ENCODE measurements at places on chromosomes 2 and 18.

GRCh38 chr2:205712508-205712907, 30.2 kb downstream of the NRP2 start:
- DNase-seq: no peak

GRCh38 chr2:161078211-161078539, 82.1 kb upstream of the TANK start:
- no peak for DNase-seq

DNA sequence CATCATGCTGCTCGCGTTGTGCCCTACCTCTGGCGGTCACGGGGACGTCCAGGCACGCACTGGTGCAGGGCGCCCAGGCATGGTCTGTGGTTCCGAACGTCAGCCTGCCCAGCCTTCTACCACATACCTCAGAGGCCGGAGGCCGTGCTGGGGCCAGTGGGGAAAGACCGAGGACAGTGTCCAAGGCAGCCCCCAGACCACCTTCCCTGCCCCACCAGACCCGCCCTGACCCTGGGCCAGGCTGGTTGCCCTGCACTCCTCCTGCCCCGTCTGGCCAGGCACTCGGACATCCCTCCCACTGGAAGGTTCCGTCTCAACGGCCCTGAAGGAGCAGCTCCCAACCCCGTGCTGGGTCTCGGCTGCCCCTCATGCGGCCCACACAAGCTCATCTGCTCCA, 32.8 kb downstream of the SLC66A2 start:
- DNase-seq: no peak

GRCh38 chr2:224969633-224970260, 72.5 kb downstream of the DOCK10 start:
- no peak for DNase-seq

DNA sequence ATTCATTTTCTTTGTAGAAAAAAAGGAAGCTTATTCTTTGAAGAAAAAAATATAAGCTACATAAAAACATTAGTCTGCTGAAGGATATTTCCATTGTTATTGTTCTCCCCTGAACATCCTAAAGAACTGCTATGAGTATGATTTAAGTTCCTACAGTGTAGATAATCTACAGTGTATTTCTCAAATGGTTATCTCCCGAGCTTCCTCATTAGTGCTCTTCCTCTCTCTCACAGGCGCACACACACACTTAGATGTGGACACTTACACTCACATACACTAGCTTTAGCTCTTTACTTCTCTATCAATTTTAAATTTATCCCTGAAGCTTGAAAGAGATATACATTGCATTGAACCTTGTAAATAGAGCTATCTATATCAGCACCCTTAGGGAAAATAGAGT, 681.0 kb downstream of the KCNJ3 start:
- DNase-seq: no peak

GRCh38 chr18:48805826-48806535, 144.8 kb downstream of the SMAD7 start:
- no peak for DNase-seq

GRCh38 chr2:17470855-17471641, 47.2 kb downstream of the RAD51AP2 start:
- DNase-seq: no peak

DNA sequence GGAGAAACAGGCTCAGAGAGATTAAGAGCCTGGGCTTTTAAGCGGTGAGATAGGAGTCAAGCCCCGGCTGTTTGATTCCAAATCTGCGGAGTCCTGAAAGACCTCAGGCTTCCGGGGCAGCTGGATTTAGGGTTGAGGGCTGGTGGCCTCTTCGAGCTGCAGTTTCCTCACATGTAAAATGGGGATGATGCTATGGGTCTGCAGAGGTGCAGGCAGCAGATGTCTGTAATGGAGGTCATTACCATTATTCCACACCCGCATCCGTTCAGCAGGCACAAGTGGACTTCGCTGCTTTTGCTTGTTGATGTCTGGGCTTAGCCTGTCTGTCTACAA, 175.6 kb upstream of the HS6ST1 start:
- no peak for DNase-seq

- DNase-seq: no peak
These were observed 224.8 kb downstream of the NUP35 start for GRCh38 chr2:183349091-183349490.

- DNase-seq: no peak
These were observed 53.0 kb upstream of the ID2 start for GRCh38 chr2:8628866-8629209.

DNA sequence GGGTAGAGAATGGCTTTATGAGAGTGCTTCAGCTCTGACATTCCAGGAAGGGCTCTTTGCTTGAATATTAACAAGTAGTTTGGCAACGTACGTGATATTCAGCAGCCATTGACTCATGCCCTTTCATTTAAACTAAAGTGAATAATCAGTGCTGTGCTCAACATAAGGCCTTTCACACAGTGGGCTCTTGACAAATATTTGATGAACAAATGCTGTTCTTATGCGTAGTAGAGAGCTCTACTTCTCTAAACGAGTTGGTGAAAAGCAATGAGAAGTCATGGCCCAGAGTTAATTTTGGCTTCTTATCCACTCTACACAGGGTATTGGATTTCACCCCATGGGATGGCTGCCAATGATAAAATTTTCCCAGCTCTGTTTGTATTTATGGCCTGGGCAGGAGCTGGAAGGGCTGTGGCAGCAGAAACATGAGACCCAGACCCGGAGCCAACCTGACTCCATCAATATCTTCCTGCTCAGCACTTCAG, 338.9 kb downstream of the CCDC85A start:
- no peak for DNase-seq

GRCh38 chr2:240639566-240639965, 14.3 kb downstream of the GPR35 start:
- no peak for DNase-seq

DNA sequence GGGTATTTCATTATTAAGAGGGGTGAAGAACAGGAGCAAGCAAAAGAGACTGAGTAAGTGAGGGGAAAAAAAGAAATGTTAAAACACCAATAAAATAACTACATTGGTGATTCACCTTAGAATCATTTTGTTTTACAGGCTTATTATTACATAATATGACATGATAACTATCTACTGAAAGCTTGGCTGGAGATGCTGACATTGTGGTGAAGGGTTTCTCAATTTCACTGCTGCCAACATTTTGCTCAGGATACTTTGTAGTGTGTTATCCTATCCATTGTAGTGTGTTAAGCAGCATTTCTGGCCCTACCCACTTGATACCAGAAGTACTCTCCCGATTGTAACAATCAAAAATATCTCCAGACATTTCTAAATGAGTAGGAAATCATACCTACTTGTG, 1564.6 kb upstream of the NXPH2 start:
- no peak for DNase-seq

GRCh38 chr2:240304746-240305161, 130.7 kb upstream of the GPC1 start:
- DNase-seq: no peak

GRCh38 chr2:45765728-45766254, 114.3 kb downstream of the PRKCE start:
- no peak for DNase-seq

DNA sequence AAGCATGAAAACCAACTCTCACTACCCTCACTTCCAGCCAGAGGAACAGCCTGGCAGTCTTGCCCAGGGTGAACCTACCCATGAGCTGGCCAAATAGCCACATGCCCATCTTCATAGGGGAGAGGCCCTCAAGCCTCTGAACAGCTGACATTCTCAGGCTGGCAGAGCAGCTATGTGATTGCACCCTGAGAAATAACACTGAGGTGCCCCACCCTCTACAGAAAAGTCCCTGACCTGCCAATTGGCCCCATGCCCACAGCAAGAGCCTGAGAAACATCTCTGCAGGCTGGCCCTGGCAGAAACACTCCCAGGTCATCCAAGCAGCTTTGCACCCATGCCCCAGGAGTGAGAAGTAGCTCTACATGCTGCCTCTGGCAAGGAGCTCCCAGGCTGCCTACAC, 127.4 kb upstream of the OTX1 start:
- no peak for DNase-seq

DNA sequence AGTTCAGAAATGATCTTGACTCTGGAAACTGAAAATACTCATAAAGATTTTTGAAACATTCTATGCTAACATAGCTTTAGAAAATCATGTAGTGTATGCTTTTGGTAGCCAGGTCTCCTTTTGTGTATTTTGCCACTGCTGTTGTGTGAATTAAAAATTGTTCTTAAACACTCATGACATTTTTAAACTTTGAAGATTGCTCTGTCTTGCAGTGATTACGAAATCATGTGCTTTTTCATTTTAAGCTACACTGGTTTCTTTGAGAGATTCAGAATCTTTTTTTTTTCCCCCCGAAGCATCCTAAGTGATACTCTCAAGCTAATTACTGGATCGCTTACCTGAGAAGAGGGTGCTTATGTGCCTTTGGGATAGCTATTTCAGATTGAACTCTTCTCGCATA, 60.0 kb downstream of the ANKRD12 start:
- no peak for DNase-seq

DNA sequence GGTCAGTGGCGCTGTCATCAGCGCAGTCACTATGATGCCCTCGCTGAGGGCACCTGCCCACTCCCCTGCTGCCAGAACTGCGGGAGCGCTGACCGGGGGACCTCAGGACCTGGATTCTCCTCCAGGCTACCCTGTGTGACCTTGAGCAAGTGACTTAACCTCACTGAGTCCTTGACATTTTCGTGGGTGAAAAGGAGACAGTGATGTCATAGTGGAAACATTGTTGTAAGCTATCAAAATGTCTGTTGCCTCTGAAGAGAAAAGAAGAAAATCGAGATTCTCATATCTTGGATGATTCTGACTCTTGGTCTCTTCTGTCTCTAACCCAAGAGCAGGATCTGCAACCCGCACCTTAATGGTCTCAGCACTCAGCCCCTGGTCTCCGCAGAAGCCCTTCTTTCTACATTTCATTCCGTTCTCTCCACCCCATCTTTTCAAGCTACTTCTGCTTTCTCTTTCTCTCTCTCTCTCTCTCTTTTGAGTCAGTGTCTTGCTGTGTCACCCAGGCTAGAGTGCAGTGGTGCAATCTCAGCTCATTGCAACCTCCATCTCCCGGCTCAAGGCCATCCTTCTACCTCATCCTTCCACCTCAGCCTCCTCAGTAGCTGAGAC, 978 bp upstream of the TUBA4A start:
- DNase-seq: peak; percentile 37

DNA sequence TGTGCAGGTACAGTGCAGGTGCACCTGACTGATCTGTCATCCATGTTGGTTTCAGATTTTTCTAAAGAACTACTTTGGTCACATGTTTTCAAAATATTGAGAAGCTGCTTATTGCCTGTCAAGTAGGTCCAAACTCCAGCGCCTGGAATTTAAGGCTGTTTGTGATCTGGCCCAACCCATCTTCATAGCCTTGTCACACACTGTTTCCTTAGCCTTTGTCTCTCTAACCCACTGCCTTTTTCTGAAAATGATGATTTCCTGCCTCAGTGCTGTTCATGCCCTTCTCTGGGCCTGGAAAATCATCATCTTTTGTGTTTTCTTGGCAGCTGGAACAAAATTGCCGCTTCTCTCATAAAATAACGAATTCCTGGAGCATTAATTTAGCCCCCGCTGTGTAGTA, 7.2 kb downstream of the LIMS1 start:
- no peak for DNase-seq

DNA sequence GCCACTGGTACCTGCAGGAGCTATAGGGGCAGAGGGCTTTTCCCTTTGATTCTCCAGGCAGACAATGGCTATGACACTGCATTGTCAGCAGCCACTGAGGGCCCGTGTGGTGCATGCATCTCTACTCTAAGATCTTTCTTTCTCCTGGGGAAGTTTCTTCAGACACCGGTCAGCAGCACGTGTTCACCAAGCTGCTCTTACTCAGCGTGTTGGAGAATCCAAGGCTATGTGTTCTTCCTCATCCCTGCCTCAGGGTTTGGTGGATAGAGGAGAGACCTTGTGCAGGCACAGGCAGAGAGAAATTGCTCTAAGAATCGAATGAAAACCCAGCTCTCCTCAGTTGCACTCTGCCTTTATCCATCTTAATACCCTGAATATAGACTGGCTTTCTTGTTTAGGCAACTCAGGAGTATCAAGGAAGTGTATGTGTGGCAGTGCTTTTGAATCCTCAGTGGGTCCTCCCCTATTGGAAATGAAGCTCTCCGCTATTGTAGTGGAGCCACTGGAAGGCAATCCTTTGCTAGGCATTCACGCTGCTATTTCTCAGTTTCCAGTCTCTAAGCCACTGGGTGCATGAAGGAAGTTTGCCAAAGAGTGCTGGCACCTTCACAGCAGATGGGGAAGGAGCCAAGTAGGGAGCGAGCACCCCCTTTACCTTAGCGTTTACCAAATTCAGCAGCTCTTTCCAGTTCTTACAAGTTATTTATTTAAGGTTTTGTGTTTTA, 86.9 kb upstream of the EML6 start:
- DNase-seq: no peak

- DNase-seq: no peak
These were observed 568.1 kb upstream of the LINC00305 start for GRCh38 chr18:64717026-64717425.

DNA sequence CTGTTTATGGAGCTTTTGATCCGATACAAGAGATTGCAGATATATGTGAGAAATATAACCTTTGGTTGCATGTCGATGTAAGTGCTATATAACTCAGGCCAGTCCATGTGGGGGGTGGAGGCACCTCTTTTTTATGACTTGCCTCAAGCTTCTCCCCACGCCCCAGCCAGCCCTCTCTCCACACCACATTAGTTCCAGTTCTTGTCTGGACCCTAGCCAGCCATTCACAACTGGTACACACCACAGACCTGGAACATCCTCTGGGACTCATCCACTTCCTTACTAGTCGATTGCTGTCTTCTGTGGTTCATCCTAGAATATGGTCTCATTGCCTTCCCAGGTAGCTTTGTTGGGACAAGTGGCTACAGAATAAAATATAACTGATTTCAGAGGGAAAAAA, 31.0 kb downstream of the GAD1 start:
- no peak for DNase-seq

- no peak for DNase-seq
These were observed 9.1 kb downstream of the GPR155 start for GRCh38 chr2:174477759-174478158.

DNA sequence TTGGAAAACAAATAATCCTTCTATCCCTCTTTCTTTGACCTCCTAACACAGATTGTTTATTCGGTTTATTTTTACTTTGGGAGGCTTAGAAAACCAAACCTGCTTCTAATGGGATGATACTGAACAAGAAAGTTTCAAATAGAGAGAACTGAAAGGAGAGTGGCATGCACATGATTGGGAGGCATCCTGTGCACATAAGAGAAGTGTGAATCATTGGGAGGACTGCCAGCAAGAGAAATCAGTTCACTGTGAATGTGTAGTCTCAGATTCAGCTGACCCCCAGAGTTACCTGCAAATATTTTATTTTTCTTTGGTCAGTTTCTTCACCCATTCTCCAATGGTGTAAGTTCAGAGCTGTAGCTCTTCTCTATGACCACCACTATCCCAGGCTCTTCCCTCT, 1363.2 kb upstream of the ACVR2A start:
- no peak for DNase-seq

Measured in activated T-cell treated with anti-CD3 and anti-CD28 coated beads, Interleukin-2, amount 50 U/mL, for 4 hours (primary cell).